ENCODE measurements at places on chromosomes 7 and 10. TPM values are rescaled to one million over a fixed set of nuclear protein-coding genes. Genes with fewer than 3 reads are reported as not detected.

DNA sequence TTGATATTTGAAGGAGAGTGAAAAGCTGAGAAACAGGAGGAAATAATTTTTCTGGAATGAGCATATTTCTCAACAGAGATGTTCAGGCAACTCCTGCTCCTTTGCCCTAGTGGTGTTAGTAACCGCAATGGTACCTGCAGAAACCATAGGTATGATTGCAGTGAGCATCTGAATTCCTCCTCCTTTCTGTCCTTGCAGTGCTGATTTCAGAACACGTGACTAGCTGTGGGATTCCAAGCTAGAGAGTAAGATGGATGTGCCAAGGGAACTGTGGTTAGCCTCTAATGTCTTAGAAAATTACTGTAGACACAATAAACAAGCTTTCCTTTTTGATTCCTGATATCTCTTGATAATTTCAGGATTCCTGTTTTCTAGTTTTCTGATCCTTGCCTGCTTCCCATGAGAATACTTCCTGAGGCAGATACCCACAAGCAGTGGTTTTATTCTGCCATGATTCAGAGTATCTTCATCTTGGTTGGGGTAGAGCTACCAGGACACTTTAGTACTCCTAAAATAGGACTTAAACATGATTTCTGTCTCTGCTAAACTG is 27.5 kb downstream of the LRGUK start:
- no peak for DNase-seq

- DNase-seq, result no peak
Measured at GRCh38 chr10:82737549-82737948, 862.6 kb downstream of the NRG3 start.

DNA sequence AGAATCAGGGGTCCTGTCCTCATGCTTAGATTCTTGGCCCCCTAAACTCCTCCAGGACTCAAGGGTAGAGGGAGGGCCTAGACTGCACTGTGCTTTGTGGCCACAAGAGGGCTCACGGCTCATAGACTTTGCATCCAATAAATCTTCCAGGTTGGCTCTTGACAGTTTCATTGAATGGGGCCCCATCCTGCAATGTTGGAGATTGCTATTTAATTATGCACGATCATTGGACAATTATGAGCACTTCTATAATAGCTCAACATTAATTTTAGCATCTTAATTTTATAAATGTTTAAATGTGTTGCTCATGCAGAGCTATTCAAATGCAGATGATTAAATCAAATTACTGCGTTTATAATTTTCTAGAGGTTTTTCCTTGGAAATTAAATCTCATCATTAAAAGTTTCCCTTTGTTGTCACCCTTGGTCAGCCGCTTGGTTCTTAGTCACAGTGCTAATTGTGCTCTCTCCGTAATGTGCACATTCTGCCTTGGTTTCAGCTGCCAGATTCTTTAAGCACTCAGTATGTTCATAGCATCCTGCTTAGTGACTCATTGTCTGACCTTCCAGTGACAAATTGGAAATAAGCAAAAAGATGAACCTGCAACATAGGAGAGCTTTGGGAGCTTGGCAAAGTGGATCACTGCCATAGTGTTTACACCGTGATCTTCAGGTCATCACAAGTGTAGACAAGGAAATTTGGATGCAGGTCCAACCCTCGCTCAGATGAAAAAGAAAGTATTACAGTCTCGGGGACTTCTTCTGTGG is 33.4 kb upstream of the PLPP4 start:
- DNase-seq, result peak; percentile 72

GRCh38 chr7:90404777-90405176 is 1.5 kb downstream of the CLDN12 start:
- DNase-seq, result no peak

PSPH gene
- 49.9 TPM for total RNA-seq

Measured in osteoblast (primary cell).